CD4-positive, alpha-beta T cell treated with Interleukin-4 for 4 hours (primary cell): ENCODE measurements at places on chromosomes 16 and 17.

GRCh38 chr17:45225964-45226530 lies 4.4 kb downstream of the FMNL1 start:
- peak; percentile 99 for DNase-seq

GRCh38 chr16:78142788-78143187 lies 43.3 kb downstream of the WWOX start:
- no peak for DNase-seq

DNA sequence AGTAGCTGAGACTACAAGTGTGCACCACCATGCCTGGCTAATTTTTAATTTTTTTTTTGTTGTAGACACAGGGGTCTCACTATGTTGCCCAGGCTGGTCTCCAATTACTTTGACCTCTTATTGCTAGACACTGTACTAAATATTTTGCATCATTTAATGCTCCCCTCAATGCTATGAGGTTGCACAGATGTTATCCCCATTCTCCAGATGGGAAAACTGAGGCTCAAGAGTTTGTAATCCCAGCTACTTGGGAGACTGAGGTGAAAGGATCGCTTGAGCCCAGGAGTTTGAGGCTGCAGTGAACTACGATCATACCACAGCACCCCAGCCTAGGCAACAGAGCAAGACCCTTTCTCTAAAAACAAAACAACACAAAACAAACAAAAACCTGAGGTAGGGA lies 443.3 kb upstream of the C16orf82 start:
- DNase-seq: no peak

- DNase-seq: no peak
Measured at GRCh38 chr17:45836047-45837044, 8.3 kb upstream of the SPPL2C start.

DNA sequence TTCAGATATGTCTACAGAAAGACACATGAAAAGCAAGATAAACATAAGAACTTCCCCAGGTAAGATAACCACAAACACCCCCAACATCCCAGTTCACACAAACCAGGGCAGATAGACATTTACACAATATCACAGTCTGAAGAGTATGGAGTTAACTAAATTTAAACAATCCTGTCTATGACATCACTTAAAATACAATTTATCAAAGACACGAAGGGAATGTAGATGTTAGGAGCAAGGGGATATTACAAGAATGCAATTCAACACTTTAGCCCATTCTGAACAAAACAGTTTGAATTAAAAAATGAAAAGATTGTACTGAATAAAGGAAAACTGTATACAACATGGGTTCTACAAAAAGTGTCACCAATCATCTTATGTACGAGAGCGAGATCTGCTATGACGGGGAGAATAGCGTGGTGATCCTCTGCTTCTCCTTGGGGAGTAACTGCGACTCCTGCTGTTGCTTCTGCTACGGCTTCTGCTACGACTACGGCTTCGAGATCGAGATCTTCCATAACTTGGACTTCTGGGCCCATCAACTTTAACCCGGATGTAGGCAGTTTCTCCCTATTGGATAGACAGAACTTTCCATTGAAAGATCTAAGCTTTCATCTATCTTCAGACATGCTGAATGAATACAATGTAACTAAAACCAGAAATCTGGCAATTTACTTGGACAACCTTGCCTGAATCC lies 1.9 kb downstream of the SRSF1 start:
- no peak for DNase-seq

GRCh38 chr16:27427538-27427937 lies 25.6 kb downstream of the IL21R start:
- DNase-seq: no peak

DNA sequence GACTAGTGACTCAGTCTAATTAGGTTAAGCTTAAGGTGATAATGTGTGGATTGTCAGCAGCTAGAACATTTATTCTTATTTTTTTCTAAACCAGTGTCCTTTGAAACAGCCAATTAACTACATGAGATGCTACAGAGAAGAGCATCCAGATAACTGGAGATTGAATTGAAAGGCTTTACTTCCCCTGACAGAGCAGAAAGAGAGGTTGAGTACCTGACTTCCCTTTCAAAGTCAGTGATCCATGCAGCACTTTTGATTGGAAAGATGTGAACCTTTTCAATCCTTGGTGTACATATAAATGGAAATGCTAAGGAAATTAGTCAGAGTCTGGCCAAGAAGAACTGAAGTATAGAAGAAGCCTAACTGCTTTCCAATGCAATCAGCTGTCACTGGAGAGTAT lies 653.8 kb downstream of the CDH8 start:
- DNase-seq: no peak

- no peak for DNase-seq
Measured at GRCh38 chr17:74201250-74201649, 2.2 kb upstream of the RPL38 start.

GRCh38 chr16:528111-529011 lies 849 bp downstream of the CAPN15 start:
- DNase-seq: peak; percentile 36

DNA sequence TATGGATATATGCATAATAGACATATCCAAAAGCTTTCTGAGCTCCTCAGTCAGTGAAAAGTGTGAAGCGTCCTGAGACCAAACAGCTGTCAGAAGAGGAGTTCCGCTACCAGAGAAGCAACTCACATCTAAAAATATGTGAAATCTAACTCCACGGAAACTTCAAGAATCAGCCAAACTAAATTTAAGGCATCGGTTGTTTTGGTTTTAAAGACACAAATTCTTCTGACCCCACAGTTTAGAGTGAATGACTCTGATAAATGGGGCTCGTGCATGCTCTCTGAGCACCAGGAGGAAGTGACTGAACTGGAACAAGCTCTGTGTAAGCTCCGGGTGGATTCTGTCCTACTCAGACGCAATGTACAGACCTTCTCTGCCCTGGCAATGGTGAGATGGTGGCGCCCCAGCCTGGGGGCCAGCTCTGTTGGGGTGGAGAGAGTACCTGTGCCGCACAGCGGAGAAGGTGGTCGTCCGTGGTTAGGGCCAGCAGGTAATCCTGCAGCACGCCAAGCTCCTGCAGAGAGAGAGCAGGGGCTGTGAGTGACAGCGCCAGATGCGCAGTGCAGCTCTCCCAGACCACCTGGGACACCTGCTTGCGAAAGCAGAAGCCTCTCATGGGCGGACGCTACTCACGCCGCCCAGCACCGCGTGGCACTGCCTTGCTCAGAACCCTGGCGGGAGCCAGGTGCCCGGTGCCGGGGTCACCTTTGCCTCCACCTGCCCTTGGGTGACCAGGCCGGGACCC lies 44.4 kb upstream of the ATP2A3 start:
- DNase-seq: no peak

DNA sequence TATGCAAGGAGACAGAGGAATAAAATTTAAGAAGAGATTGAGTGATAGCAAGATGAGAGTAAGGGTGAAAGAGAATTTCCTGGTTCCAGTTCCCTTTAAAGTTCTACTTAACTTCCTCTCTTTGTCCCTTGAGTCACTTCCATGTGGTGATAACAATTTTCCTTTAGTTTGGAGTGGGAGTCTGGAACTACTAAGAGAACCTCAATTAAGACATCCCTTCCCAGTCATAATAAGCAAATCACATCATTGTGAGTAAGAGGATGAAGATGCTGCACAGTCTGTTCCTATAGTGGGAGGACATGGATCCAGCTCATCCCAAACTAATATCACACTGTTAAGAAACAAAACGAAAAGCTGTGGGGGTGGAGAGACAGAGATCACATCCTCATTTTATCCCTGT lies 24.4 kb downstream of the TBX21 start:
- DNase-seq: no peak

- DNase-seq: no peak
Measured at GRCh38 chr16:56848955-56849689, 15.9 kb upstream of the SLC12A3 start.

DNA sequence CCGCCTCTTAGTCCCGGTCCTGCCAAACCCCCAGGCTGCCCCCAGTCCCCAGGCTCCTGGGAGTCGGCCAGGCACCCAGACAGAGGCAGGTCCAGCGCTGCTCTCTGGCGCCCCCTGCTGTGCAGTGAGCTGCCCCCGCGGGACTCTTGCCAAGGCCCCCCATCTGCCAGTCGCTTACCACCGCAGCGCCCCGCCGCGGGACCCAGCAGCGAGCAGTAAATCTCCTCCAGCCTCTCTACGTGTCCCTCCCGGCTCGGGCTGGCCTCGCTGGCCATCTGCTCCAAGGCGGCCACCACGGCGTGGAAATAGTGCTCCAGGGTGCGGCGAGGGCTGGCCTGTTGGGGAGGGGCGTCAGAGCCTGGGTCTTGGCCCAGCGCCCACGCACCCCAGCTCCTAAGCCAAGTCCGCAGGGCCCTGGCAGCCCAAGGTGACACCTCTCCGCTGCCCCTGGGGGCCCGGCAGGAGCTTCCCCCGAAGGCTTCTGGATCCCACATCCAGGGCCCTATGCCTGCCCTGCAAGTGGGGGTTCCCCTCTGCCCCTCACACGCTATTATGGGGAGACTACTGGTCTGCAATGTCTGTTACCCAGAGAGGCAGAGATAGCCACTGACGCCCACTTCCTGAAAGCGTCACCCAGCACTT lies 33.7 kb upstream of the MFSD6L start:
- DNase-seq: no peak

GRCh38 chr16:65769776-65770438 lies 596.6 kb upstream of the CDH5 start:
- no peak for DNase-seq

DNA sequence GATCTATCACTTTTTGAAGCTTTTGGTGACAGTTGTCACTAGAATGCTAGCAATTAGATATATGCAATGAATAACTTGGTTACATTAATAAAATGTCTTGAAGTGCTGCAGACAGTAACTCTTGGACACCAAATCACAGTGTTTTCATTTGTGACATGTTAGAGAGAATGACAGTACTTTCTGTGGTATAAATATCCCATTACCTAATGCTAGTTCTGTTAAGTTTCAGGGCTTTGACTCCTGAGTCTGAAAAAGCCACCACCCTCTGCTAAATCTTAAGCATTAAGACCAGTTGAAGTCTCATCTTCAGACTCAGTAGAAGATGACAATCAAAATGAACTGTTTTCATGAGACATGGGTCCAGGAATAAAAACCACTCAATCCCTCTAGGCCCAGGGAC lies 10.6 kb upstream of the CPHXL2 start:
- DNase-seq: no peak

- no peak for DNase-seq
Measured at GRCh38 chr16:3988824-3989223, 108.3 kb upstream of the CREBBP start.

DNA sequence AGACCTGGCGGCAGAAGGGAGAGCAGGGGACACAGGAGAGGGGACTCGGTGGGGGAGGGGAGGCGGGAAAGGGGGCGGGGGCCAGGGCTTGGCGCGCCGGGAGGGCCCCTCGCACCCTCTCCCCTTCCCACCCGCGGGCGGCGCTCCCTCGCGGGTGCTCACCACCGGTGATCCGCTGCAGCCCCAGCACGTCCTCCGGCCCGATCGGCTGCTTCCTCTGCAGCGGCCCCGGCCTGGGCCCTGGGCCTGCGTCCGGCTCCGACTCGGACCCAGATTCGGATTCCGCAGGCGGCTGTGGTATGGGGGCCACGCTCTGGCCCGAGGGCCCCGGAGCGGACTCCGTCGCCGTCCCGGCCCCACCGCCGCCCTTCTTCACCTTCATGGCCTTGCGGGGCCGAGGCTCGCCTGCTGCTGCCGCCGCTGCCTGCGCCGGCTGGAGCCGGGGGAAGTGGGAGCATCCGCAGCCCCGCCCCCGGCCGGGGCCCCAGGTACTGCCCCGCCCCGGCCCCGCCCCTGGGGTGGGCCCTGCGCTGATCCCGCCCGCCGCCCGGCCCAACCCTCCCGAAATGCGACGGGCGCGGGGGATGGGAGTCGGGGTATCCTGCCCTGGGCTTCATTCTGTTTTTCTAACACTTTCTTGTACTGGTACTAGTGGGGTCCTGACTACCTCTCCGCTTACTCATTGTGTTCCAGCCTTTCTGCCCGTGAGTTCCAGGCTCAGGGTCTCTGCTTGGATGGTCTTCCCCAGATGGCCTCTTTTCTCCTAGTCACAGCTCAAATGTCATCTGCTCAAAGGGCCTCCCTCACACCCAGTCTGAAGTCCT lies at the start of gene UNC119:
Gene UNC119 (minus strand): TSS at position 449 of the 824 bp plus-strand sequence. CDS start 67 bp downstream, at position 382.
- peak; percentile 50 for DNase-seq

DNA sequence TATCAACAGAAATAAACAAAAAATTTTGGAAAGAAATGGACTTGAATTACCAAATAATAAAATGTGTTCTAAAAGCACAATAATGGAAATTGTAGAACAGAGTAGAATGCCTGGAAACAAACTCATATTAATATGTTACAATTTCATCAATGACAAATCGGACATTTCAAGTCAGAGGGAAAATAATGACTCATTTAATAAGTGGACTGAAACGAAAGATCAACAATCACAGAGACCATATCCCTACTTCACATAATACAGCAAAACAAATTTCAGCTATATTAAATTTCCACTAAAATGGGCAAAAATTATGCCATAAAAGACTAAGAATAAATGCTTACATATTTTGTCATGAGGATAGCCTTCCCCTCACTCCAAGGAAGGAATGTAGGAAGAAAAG lies 25.7 kb downstream of the CDYL2 start:
- no peak for DNase-seq

DNA sequence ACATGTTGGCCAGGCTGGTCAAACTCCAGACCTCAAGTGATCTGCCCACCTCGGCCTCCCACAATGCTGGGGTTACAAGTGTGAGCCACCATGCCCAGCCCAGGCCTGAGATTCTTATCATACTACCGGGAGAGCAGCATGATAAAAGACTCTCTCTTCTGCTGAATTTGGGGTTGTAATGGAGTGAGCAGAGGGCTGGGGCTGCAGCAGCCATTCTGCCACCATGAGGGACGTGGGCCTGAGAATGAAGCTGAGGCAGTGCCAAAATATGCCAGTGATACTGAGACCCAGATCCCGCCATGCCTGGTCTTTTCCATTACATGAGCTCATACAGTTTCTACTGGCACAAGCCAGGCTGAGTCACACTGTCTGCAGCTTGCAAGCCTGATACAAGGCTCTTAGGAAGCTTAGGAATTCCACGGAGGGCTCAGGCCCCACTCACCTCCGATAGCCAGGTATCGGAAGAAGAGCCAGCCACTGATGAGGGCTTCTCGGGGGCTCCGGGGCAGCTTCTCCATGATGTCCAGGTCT lies 19.6 kb upstream of the P2RX1 start:
- DNase-seq: no peak

DNA sequence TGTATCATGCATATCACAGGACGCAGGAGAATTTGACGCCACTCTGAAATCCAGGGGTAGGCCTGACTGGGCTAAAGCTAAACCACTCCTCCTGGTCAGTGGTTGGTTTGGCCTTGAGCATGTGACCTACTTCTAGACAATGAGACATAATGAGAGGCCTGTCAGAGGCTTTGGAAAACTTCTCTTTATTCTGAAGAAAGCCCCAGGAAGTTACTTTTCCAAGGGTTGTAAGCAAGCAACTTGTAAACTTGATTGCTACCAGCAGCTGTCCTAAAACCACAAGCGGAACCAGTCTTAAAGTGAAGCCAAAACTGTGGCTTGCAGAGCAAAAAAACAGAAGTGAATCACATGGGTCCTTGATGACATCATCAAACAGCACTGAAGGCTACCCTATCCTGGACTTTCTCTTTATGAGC lies 138.2 kb upstream of the COX10 start:
- DNase-seq: peak; percentile 34

DNA sequence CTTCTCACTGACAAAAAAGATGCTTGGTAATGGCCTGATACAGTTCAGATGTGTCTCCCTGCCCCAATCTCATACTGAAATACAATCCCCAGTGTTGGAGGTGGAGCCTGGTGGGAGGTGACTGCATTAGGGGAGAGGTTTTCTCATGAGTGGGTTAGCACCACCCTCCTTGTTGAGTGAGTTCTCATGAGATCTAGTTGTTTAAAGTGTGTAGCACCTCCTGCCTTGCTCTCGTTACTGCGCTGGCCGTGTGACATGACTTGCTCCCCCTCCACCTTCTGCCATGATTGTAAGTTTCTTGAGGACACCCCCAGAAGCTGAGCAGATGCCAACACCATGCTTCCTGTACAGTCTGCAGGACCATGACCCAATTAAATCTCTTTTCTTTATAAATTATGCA lies 5.0 kb downstream of the TSR1 start:
- no peak for DNase-seq
